CD4-positive, alpha-beta T cell treated with Interleukin-15 for 4 hours (primary cell): ENCODE measurements at places on chromosomes 1 and 21.

DNA sequence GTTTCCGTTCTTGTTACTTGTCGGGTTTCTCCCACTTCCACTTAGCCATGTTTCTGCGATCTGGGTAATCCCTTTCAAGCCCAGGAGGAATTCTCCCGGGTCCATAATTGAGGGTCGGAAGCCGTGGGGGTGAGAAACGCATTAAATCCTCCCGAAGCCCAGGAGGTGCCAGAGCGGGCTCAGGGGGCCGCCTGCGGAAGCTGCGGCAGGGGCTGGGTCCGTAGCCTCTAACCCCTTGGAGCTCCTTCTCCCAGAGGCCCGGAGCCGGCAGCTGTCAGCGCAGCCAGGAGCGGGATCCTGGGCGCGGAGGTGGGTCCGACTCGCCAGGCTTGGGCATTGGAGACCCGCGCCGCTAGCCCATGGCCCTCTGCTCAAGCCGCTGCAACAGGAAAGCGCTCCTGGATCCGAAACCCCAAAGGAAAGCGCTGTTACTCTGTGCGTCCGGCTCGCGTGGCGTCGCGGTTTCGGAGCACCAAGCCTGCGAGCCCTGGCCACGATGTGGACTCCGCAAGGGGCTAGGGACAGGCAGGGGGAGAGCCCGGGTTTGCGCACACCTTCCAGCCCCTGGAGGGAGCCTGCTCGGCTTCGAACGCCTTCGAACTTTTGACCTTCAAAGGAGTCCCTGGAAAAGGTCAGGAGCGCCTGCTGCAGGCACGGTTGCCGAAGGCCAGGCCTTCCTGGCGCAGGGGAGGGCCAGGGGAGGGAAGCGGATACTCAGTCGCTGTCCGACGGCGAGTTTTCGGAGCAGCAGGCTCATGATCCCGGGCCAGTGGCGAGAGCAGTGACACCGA is 1.7 kb upstream of the SIM2 start:
- no peak for DNase-seq

DNA sequence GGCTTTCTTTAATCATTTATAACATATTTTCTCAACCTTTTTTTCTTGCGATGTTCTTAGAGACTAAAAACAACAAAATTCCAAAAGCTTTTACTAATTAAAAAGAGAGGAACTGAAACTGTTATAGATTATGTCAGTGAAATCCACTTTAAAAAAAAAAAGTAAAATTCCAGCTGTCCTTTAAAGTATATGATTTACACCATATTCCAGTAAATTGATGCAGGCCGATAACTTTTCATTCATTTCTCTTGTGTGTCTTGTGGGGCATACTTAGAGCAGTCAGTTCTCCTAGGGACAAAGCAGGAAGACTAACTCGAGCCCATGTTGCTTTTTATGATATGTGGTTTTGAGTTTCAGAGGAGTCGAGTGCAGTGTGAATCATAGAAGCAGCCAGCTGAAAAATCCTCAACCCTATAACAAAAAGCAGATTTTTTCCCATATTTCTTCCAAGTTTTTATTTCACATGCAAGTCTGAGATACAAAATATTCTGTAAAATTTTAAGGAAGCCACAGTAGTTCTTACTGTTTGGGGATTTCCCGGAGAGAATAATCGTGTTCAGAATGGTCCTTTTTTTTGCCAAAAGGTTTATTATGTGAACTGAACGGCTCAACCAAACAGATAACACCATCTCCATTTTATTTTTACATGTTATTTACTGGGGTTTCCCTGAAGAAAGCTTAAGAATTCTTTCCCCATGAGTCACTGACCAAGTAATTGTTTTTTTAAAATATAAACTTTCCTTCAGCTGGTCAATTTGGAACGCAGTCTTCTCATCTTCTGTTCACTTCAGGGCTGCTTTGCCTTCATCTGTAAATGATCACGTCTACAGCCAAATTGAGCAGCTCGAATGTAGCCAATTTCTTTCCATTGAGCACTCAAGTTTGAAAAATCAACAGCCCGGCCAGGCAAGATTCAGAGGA is 77.0 kb upstream of the C1orf105 start:
- DNase-seq, result peak; percentile 21

DNA sequence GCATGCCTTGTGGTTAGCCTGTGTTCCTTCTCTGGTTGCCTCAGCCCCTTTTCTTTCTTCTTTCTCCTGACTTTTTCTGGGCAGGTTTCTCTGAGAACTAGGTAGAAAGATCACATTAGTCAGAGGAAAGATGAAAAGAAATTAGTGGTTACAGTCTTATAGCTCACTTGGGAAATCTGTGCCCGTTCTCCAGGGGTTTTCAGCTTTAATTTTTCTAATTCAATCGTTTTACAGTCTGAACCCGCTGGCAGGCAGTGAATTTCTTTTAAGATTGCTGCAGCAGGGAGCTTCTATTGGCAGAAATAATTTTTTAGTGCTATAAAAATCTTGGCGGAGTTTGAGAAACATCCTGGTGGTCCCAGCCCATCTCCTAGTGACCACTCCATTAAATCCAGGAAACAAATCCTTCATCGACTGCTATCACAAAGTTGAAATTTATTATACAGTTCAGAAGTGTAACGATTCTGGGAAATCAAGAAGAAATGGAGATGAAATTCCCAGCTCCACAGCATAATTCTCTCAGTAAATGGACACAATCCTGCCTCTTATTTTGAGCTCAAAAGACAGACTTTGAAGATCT is 113.1 kb downstream of the PCP4 start:
- no peak for DNase-seq

DNA sequence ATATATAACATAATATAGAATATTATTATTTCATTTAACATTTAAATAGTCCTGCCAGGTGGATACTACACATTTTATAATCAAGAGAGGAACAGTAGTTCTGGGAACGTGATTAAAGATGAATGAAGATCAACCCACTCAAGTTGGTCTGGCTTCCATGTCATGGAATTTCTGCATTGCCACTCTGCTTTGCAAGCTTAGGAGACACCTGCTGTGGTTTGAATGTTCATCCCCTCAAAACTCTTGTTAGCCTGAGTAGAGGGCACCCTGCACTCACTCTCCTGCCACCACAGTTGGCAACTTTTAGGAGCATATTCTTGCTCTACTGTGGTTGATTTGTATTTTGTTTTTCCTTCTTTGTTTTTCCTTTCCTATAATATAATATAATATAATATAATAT is 153.2 kb downstream of the GLUL start:
- DNase-seq, result no peak

DNA sequence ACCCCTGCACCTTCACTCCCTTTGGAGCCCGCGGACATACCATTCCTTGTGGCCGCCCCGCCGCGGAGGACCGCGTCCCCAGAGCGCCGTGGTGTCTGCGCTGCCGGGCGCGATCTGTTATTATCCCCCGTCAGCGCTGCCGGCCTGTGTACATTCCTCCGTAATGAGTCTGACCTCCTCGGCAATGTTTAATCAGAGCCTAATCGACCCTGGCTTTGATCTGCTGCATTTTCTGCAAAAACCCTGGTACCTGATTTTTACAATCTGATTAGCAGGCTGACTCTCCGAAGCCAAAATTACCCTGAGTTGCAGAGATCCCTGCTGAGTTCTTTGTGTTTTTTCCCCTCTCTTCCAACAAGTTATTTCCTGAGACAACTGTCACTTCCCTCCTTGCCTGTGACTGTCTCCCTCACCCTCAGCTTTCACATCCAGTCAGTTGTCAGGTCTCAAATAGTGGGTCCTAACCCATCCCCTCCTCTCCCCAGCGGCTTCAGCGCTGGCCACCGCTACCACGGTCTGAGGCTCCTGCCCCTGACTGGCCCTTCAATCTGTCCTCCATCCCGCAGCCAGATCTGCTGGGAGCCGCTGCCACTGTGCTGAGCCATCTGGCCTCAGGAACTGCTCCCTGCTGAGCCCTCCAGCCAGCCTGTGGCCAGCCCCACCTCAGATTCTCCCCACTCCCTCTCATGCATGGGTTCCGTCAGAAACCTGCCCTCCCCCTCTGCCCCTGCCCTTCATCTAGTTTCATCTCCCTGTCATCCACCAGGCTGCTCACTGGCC is 53.5 kb downstream of the GLIS1 start:
- DNase-seq, result no peak

GRCh38 chr1:5901150-5901549 is 91.1 kb downstream of the NPHP4 start:
- DNase-seq, result no peak

DNA sequence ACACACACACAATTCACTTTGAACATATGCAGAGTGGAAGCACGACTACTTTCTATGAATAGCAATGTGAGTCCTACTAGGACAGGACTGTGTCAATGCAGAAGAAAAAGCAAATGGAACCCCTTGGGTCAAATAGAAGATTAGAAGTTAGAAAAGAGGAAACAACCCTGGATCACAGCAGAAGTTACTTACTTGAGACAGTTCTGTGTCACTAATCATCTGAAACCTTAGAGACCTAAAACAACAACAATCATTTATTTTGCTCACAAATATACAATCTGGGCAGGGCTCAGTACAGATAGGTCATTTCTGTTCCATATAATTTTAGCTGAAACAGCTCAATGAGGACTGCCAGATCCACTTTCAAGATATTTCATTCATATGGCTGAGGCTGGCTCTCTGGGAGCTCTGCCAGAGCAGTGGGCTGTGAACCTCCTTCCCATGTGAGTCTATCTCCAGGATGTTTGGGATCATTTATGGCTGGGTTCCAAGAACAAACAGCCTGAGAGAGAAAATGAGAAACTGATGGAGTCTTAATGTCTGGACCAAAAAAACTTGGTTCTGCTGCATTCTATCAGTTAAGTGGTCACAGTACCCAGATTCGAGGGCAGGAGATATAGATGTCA is 42.5 kb upstream of the IL10 start:
- no peak for DNase-seq
